ENCODE measurements at places on chromosomes 12 and 14.
A peak's percentile ranks its signal among the peaks of the same experiment; 100 is the strongest.

DNA sequence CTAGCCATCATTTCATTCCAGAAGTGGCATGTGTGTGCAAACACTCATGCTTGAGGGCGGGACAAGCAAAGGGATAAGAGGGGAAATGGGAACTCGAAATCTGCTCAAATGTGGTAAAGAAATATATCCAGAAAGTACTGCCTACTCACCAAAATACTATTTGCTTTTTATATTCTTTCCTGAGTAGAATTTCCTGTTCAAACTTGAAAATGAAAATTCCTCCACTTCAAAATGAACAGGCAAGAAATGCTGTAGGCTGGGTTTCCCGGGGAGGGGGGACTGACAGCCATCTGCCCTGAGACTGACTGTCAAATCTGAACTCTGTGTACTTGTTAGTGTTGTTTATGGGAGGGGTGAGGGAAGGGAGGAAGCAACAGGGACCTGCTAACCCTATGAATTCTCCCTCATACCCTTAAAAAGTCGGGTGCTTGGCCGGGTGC is 34.6 kb downstream of the NTF3 start:
- no peak for DNase-seq

- peak; percentile 43 for DNase-seq
Measured at GRCh38 chr12:124828264-124829007, 35.2 kb downstream of the SCARB1 start.

DNA sequence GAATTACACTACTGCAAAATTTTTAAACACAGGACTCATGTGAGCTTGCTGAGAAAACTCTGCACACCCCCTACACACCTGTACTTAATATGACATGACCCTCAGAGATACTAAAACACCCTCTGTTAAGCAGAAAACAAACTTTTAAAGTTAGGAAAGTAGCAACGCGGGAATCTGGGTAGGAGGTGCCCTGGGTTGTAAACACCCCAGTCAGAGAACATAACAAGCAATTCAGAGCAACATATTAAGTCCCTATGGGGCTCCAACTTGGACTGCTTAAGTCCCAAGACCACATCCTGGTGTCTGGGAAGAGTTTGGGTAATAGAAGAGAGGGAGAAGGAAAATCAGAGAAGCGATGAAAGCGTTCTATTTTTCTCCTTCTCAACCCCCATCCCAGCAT is 1.2 kb downstream of the ATF7 start:
- no peak for DNase-seq

- DNase-seq, result peak; percentile 62
Measured at GRCh38 chr12:124687917-124688316, 120.5 kb upstream of the NCOR2 start.

DNA sequence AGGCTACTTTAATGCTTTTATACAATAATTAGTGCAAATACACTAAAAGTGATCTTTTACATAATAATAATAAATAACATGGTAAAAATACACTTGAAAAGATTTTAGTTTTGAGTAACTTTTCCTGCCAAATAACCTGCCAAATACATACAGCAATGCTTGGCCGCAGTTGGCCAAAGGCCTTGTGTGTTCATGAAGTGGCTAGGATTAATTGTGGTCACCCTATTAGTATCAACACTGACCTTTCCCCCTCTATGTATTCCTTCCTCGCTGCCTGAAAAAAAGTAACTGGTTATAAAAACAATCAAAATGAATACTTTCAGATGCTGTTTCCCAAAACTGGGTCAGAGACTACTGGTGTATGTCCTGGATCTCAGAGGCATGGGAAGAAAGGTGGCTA is 34.3 kb downstream of the KICS2 start:
- DNase-seq, result no peak

DNA sequence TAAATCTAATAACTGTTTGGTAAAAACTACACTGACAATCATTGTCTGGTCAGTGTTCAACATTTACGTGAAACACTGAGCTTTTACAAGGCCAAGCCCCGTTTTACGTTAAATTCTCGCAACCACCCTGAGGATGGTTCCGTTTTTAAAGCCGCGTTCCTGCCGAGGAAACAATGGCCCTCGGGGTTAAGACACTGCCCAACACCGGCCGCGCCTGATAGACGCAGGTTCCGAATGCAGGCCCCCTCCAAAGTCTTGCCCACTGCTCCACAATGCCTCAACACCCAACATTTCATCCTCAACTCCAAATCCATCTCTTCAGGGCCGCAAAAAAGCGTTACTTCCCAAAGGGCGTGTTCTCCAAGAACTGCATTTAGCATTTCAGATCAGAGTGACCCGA is 953 bp upstream of the SNRPF start:
- DNase-seq, result no peak
